ENCODE measurements at places on chromosomes 4 and X.

DNA sequence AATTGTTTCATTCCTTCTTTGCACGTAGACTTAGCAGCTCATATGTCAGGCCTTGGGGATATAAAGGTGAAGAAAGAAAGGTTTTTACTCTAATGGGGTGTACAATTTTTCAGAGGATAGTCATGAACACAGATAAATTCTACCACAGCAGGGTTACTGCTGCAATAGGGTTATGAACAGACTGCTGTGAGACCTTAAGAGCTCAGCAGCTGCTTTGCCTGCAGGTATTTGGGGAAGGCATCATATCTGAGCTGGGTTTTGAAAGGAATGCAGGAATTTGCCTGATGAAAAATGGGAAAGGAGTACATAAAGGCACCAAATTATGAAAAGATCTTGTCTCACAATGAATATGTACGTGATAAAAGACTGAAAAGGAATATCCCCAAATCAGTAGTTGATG is 128.9 kb downstream of the CEP135 start:
- DNase-seq = no peak

- no peak for DNase-seq
Observed at GRCh38 chr4:152480901-152481300, 55.0 kb downstream of the FBXW7 start.

DNA sequence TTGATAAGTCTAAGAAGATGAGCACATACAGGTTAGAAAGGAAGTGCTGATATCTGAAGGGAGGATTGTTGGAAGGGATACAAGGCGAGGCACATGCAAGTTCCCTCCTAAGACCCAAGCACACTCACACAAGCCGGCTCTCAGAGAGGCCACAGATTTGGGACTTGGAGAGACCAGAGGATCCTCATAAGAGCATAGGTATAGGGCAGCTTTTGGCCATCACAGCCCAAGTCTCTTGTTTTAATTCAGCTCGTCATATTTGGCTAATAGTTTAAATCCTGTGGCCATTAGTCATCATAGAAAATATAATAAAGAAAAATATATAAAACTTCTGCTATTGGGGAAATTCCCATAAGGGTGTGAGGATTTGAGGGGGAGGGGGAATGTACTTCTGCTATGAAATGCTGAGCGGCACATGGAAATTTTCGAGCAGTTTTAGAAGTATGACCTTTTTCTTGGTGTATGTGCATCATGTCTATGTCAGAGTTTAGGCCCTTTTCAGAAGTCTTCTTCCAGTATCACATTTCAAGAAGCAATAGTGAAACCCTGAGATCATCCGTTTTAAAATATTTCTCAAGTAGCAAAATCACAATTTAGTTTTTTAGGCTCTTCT is 97.7 kb downstream of the NFKB1 start:
- DNase-seq = no peak

DNA sequence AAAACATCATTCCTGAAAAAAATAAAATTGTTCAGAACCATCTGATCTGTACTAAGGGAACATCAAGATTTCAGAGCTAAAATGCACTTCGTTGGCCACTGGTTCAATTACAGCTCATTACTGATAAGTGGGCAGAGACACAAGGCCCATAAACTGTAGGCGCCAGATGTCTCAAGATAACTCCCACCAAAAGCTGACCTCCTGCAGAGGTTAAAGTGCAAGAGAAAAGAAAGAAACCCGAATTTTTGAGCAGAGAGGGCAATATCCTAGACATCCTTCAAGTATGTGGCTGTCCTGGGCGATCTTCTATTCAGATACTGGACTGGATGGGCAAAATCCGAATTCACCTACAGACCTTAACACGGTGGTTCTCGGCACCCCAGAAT is 660 bp downstream of the GEMIN8 start:
- no peak for DNase-seq

- no peak for DNase-seq
Observed at GRCh38 chr4:158229768-158230167, 19.5 kb downstream of the TMEM144 start.
